ENCODE measurements at places on chromosomes 2 and 18.

DNA sequence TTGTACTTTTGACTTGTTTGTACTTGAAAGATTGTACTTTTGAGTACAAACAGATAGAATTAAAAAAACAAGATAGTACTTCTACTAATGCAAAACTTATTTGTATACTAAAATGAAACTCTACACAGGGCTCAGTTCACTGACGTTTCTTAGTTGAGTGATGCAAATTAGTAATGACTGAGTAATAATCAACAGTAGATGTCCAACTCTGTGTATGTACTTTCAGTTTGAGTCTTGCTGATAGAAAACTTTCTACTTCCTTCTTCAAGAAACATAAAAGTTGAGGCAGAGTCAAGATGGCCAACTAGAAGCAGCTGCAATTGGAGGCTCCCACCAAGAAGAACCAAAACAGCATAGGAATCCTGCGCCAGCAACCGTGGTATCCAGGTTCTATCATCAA is 585.0 kb downstream of the NR4A2 start:
- no peak for DNase-seq

DNA sequence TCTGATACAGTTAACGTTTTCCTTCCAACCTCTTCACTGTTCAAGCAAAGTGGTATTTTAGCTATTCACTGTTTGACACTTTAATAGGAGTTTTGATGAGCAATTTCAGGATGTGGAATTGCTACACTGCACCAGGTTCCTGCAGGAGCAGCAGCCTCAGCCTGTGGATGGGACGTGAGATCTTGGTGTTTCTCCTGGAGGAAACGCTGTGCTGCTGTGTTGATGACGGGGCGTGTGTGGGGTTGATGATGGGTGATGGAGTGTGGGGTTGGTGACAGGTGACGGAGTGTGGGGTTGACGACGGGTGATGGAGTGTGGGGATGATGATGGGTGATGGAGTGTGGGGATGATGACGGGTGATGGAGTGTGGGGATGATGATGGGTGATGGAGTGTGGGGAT is 98.9 kb downstream of the RTP5 start:
- no peak for DNase-seq

DNA sequence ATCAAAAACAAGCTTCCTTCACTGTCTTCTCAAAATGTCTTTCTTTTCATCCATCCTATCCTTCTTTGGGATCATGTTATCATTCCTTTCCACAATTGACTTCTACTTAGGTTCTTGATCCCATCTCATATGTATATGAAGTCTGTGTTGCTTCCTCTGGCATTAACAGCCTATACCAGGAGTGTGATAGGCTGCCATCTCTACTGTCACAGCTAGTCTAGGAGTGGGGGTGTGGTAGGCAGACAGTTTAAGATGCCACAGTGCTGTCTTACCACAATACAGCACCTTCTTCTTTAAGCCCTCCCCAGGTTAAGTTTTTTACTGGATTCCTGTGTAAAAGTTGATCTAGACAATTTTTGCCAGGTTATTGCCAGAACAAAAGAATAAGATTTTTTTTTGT is 3.7 kb upstream of the HTR2B start:
- DNase-seq = no peak

- DNase-seq = no peak
Measured at GRCh38 chr2:99762714-99763113, 272.9 kb upstream of the REV1 start.

DNA sequence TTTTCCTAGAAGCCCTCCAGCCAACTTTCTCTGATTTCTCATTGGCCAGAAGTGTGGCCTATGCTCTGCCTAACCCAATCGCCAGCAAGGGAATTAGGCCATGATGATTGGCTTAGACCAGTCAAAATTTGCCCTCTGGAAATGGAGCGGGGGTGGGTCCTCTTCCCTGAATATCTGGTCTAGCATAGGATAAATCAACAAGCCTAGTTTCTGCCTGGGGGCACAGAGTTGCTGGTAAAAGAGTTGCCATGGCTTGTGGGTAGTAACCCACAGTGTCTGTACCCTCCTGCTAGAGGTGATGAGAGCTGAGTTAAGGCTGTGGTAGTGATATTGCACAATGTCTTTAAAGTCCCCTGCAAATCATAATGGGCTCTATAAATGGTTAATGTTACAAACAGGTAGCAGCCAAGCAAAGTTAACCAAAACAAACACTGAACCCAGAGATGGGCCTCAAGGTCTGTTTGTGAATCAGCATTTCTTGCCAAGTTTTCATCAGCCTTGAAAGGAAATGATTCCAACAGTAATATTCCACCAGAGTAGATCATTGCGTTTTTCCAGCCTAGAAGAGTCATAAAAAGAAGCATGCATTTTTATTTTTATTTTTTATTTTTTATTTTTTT is 19.3 kb downstream of the GALM start:
- DNase-seq = no peak

- no peak for DNase-seq
Measured at GRCh38 chr2:221606424-221606823, 34.3 kb upstream of the EPHA4 start.

- DNase-seq = no peak
Measured at GRCh38 chr18:73563345-73563744, 584.3 kb downstream of the FBXO15 start.

DNA sequence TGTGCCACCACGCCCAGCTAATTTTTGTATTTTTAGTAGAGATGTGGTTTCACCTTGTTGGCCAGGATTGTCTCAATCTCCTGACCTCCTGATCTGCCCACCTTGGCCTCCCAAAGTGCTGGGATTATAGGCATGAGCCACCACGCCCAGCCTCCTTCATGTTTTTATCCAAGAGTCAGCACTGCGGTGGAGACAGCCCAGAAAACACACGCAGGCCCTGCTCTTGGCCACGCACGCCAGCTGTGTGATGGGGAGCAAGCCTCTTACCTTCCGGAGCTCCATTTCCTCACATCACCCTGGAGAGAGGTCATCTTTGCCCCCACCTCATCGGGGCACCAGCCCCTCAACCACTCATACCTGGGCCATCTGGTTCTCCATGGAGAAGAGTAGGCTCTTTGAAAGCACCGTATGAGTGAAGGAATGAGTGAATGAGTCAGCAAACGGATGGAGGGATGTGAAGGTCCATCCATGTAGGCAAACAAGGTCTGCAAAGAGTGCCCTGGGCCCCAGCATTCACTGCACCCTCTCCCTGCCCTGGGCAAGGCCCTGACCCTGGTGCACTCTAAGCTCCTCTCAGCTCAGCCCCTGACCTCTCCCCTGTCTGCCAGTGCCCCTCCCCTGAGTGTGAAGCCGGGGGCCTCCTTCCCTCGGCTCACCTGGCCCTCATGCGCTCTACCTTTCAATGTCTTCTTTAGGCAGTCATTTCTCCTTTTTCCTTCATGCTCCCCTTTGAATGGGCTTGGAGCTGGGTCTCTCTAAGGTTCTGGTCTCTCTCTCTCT is 7.4 kb downstream of the GYPC start:
- DNase-seq = no peak

DNA sequence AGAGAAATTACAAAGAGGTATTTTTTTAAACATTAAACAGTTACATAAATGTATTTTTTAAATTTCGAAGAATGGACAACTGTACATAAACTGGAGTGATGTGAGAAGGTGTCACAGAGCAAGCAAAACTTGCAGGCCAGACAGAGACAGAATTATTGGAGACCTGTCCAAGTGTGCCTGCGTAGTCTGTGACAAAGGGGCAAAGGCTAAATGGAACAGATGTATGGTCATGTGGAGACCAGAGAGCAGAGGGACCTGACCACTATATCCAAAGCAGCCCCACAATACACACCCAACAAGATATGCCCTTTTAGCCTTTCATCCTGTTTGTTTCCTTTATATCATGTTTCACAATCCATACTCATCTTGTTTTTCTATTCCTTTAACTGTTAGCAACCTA is 225.3 kb upstream of the VWC2L start:
- DNase-seq = no peak

GRCh38 chr2:127893494-127893893 is 7.7 kb upstream of the AMMECR1L start:
- no peak for DNase-seq

DNA sequence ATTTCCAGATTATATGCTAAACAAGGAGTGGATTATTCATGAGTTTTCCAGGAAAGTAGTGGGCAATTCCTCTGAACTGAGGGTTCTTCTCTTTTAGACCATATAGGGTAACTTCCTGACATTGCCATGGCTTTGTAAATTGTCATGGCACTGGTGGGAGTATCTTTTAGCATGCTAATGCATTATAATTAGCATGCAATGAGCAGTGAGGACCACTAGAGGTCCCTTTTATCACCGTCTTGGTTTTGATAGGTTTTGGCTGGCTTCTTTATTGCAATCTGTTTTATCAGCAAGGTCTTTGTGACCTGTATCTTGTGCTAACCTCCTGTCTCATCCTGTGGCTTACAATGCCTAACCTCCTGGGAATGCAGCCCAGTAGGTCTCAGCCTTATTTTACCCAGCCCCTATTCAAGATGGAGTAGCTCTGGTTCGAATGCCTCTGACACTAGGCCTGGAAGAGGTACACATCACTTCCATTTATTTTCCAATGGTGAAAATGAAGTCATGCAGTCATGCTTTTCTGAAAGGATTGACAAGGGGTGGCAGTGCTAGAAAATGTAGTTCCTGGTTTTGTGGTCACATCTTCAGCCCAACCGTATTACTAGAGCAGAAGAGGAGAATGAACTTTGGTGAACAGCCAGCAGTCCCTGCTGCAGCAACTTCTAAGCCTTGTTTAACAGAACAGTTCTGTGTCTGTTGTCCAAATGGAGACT is 26.6 kb upstream of the ITGA4 start:
- DNase-seq = no peak

DNA sequence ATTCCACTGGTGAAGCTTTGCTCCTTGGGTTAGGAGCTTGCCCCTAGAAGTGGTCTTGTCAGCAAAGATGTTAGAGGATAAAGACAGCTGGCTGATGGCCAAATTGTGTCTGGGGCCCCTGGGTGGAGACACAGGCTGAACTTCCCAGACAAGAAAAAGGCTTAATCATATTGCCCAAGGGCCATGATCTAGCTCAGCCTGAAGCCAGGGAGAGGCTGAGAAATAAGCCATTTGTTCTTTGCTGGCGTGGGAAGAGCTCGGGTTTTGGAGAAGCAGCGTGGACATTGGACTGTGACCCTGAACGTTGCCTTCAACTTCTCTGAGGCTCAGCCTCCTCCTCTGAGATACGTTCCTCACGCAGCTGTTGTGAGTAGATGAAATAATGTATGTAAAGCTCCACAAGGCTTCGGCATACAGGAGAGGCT is 153.0 kb downstream of the ZFP36L2 start:
- DNase-seq = no peak

DNA sequence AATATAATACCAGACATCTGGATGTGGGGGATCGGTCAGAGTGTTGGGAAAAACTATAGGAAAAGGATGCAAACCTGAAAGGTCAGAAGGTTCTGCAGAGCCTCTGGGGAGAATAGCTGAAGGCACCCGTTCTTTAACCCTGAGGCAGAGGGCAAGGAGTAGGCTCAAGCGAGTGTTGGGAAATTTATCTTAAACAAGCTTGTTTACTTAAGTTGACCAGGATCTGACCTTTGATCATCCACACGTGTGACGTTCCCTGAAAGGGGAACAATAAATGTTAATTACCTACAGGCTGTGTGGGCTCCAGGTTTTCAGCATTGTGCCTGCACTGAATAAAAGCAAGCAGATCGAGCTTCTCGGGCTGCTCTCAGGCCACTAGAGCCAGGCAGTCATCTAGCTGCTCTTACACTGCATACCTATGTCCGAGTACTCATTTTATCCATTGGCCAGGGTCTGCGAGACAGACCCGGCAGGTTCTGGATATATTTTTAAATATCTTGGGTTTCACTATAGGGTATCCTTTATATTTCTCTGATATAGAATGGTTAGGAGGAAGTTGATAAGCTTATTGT is 400.6 kb upstream of the CHST9 start:
- DNase-seq = no peak

GRCh38 chr18:26103579-26103978 is 13.2 kb upstream of the SS18 start:
- DNase-seq = no peak

- no peak for DNase-seq
Measured at GRCh38 chr2:214652473-214652872, 157.0 kb downstream of the BARD1 start.

GRCh38 chr2:170895023-170895757 is 33.9 kb upstream of the GORASP2 start:
- DNase-seq = no peak

DNA sequence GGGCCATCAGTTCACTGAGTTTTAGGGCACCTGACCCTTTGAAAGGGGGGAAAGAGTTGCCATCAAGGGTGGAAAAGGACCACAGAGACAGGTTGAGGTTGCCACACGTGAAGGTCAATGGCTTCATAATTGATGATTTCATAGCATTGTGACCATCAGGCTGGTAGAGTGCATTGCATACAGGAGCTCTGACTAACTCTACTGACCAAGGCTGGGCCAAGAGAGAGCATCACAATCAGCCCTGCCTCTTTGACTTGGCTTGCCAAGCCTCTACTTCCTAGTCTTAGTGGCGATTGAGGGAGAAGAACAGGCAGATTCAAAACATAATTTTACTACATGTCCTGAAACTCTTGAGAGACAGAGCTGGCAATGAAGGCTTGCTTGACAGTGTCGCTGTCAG is 5.8 kb upstream of the TNP1 start:
- DNase-seq = no peak

DNA sequence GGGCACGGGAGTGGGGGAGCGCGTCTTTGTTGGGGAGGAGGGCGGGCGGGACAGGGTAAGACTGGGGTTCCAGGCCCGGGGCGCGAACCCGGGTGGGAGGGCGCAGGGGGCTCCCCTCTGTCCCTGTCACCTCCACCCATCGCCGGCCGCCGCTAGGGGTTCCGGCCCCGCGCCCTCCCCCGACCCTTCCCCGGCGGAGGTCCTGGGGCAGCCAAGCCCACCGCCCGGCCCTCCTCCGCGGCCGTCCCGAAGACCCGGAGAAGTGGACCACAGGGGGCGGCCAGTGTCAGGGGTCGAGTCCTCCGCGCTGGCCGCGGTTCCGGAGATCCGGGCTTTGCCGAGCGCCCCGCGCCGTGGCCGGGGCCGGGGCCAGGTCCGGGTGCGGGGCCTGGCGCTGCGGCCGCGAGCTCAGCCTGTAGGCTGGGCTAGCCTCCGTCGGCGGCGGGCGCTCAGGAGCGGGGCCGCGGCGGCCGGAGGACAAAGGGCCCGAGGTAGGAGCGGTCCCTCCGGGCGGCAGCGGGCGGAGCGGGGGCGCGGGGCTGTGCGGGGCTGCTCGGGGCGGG is 16.6 kb upstream of the E2F6 start:
- no peak for DNase-seq

GRCh38 chr18:42274488-42275137 is 319.6 kb downstream of the PIK3C3 start:
- DNase-seq = no peak

- no peak for DNase-seq
Measured at GRCh38 chr2:75607400-75607798, 39.2 kb upstream of the MRPL19 start.

- no peak for DNase-seq
Measured at GRCh38 chr18:74063023-74063422, 84.6 kb downstream of the FBXO15 start.
